ENCODE measurements at places on chromosomes 12 and 14.

GRCh38 chr14:38522724-38523123 is 266.8 kb upstream of the CLEC14A start:
- DNase-seq = no peak

- no peak for DNase-seq
These were observed 614.3 kb upstream of the MIS18BP1 start for GRCh38 chr14:45867046-45867894.

- DNase-seq = no peak
These were observed 147.4 kb upstream of the EGLN3 start for GRCh38 chr14:34098045-34098984.

GRCh38 chr12:12503384-12504078 is 59.1 kb downstream of the DUSP16 start:
- DNase-seq = no peak

- DNase-seq = no peak
These were observed 23.7 kb downstream of the NCOR2 start for GRCh38 chr12:124543590-124544310.

- DNase-seq = no peak
These were observed 25.7 kb downstream of the TSPAN9 start for GRCh38 chr12:3102771-3103410.

GRCh38 chr14:95490727-95491451 is 25.6 kb downstream of the SYNE3 start:
- DNase-seq = no peak

- DNase-seq = no peak
These were observed 215.0 kb downstream of the KIF26A start for GRCh38 chr14:104353221-104353920.

GRCh38 chr12:25852792-25853191 is 105.7 kb upstream of the RASSF8 start:
- no peak for DNase-seq

GRCh38 chr12:31206038-31206670 is 119.8 kb downstream of the SINHCAF start:
- no peak for DNase-seq

GRCh38 chr12:105741786-105742566 is 396.8 kb downstream of the NUAK1 start:
- DNase-seq = no peak

GRCh38 chr12:98830657-98831056 is 185.6 kb downstream of the APAF1 start:
- no peak for DNase-seq

DNA sequence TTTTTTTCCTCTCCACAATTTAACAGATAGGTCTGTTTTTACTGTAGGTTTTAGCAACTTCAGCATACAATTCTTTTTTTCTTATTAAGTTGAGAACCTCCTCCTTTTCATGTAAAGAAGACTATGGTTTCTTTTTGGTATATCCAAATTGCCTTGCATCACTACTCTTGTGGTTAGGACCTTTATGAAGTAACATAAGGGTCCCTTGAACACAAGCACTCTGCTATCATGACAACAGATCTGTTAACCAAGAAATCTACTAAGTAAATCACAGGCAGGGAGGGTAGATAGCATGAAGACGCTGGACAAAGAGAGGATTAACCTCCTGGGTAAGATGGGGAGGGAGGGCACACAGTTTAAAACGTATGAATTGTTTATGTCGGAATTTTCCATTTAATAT is 380.6 kb downstream of the CCDC91 start:
- no peak for DNase-seq

GRCh38 chr12:124365726-124366430 is 71.0 kb downstream of the RFLNA start:
- DNase-seq = no peak

GRCh38 chr14:78644824-78645559 is 474.8 kb downstream of the NRXN3 start:
- DNase-seq = no peak

Measured in NCI-H1436 treated with DMSO at 0.1 percent for 48 hours (cell line).